ENCODE measurements at places on chromosomes 6 and 20.

- no peak for DNase-seq
Measured at GRCh38 chr6:52598824-52599190, 21.9 kb upstream of the TRAM2 start.

DNA sequence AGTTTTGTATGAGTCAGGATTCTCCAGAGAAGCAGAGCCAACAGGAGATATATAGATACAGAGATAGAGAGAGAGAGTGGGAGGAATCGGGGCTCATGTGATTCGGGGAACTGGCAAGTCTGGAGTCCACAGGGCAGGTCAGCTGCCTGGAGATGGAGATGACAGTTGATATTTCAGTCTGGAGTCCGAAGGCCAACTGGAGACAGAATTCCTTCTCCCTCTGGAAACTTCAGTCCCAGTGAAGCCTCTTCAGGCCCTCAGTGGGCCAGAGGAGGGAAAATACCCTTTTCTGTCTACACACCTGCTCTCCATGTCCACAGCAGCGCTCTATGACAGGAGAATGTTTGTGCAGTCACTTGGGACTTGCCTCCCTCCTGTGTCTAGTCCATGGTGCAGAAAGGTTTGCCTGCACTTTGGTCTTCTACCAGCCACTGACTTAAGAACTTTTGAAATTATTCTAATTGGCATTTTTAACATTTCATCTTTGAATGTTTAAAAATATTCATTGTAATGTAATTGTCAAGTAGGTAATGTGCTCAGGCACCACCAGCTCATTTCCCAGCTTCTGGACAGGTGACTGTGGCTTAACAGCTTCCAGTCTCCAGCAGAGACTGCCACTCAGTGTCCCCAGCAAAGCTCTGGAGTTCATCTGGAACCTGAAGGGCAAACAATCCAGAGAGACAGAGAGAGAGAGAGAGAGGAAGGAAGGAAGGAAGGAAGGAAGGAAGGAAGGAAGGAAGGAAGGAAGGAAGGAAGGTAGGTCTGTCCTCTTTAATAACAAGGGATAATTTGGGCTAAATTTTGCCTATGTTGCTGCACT lies 43.8 kb upstream of the AFDN start:
- DNase-seq = no peak

DNA sequence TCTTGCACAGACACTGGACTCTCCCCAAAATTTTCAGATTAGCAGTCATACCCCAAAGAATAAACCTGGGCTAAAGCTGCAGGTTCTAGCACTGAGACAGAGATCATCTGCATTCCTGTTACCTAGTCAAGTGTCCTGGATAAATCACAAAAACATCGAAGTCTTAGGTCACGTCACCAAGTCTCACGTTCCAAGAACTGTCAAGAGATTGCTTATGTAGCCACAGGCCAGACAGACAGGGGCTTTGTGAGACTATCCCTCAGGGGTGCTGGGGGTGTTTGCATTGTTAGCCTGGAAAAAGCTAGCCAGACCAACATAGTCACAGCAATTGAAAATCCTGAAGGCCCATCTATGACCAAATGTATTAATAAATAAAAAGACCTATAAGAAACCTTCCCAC lies 243.1 kb upstream of the PREP start:
- no peak for DNase-seq

DNA sequence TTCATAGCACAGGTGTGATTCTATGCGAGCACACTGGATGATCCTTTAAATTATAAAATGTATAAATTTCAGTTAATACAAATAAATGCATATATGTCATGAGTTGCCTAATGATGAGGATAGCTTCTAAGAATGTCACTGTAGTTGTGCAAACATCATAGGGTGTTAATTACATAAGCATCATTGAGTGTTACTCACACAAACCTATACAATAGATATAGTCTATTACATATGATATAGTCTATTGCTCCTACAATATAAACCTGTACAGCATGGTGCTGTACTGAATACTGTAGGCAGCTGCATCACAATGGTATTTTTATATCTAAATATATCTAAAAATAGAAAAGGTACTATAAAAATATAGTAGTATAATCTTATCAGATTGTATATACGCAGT lies 159.0 kb downstream of the PTPRK start:
- no peak for DNase-seq

Data from stimulated activated CD4-positive, alpha-beta T cell treated with anti-CD3 and anti-CD28 coated beads, Interleukin-1b, Interleukin-23, amount 100 ng/mL, for 4 hours (primary cell).